ENCODE measurements at places on chromosomes 6 and 20.

- ATAC-seq = no peak
These were observed 35.2 kb downstream of the HIVEP1 start for GRCh38 chr6:12047304-12047703.

DNA sequence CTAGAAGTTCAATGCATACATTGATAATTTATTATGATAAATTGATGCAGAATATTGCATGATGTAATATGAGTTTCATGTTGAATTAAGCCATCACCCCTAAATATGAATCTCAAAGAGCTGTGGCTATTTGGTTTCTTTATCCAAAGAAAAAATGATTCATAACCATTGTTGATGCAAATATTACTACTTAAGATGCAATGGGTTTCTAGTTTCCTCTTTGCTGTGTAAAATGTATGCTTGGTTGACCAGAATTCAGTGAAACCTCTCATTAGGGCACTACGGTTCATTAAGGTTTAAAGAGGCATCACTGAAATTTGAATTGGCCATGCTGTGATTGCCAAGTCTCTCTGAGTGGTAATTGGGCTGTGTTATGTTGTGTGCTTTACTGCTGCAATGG lies 492.5 kb upstream of the FLRT3 start:
- no peak for ATAC-seq

DNA sequence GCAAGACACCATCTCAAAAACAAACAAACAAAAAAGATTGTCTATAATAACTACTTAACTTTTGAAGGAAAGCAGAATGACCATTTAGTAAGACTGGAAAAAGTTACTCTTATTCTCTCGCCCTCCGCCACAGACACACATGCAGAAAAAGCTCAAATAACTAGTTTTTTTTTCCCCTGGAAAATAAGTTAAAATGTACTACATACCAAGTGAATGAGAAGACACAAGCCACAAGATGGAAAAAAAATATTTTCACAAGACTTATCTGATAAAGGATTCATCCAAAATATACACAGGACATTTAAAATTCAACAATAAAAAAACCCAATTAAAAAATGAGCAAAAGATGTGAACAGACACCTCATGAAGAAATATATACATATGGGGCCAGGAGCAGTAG lies 31.9 kb downstream of the NUDT3 start:
- no peak for ATAC-seq

DNA sequence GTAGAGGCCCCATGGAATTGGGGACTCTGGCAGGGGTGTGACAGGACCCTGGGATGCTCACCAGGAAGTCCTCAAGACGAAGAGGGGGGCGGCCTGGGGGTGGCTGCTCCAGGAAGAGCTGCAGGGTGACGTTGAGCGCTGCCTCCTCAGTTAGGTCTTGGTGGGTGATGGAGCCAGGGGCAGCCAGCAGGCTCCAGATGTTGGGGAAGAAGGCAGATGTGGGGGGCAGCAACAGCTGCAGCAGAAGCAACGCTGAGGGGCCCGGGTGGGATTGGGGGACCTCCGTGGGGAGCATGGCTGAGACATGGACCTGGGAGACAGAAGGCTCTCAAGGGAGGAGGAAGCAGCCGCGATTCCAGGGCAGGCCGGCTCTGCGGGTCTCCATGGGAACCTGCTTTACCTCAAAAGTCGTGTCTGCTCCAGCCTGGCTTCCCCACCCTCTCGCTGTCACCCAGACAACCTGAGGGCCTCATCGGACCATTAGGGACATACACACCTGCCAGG lies 591 bp downstream of the VWA7 start:
- no peak for ATAC-seq

GRCh38 chr6:127832381-127832780 lies 68.5 kb downstream of the THEMIS start:
- ATAC-seq = no peak
